NCI-H524 (cell line): ENCODE measurements at places on chromosomes 3 and 15.

DNA sequence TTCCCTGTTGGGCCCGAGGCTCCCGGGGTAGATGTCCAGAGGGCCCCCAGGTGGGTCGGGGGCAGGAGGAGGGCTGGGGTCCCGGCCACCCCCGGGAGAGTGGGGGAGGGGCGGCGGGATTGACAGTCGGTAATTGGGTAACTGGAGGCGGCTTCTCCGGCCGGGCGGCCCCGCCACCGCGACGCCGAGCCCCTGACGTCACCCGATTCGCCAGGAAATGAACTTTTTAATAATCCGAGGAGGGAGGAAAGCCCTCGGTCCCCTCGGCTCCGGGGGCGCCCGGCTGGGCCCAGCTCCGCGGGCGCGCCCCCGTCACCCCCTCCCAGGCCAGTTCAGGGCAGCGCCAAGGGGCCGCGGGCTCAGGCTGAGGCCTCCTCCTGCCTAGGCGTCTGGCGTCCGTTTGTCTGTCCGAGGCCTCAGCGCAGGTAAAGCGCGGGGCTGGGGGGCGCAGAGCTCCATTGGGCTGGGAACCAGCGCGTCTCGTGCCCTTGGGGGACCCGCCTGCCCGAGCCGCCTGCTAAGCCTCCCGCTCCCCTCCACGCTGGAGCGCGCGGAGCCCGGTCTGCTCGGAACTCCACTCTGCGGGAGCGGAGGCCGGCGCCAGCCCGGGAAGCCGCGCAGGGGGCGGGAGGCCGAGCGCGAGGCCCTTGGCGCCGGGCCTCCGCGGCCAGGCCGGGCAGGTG lies 3.9 kb downstream of the GATA2 start:
- DNase-seq: peak; percentile 50

DNA sequence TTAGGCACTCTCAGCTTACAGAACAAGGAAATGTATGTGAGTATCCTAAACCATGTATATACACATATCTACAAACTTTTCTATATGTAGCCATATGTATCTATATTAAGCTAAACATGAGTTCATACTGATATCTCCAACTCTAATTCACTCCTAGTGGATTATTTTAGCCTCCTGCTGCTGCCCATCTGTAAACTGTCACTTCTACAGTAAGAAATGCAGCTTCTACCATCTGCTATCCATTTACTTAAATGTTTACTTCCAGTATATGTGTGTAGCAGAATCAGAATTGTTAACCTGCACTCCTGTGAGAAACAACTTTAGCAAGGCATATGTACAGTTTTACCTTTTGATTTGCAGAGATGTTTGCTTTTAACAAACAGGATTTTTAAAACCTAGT lies 478.5 kb upstream of the CBLB start:
- peak; percentile 97 for DNase-seq

DNA sequence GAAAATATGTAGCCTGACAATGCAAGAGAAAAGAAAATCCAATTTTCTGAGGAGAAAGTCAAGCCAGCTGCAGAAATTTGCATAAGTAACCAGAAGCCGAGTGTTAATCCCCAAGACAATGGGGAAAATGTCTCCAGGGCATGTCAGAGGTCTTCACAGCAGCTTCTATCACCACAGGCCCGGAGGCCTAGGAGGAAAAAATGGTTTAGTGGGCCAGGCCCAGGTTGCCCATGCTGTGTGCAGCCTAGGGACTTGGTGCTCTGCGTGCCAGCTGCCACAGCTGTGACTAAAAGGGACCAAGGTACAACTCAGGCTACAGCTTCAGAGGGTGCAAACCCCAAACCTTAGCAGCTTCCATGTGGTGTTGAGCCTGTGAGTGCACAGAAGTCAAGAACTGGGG lies 201.2 kb upstream of the SOX2 start:
- no peak for DNase-seq

DNA sequence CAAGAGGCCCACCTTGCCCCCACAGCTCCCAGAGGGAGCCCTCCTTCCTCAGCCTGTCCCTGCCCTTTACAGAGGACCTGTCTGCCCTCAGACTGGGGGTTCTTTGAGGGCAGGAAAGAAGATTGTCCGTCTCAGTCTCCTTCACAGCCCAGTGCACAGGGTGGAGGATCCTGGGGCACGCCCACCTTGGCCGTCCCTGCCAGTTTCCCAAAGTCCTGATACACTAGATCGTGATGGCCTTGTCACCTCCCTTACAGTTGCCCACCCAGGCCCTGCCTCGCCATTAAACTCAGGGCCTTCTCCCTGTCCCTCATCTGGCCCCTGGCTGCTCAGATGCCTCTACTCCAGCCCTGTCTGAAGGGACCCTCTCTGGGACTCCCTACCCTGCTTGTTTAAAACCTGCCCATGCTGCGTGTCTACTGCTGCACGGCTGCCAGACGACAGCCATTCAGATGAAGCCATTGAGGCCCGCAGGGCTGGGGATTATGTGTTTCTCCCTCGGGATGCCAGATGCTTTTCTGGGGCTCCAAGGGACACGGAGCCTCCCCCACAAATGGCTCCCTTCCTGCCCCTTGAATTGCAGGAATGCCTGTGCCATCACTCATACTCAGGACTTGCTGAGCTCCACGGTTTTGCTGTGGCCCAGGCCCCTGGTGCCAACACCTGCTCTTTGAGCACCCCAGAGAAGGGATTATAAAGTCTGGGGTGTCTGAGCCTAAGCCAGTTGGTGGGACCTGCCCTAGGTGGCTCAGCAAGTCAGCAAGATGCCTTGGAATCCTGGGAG lies 27.8 kb downstream of the ACSBG1 start:
- DNase-seq: peak; percentile 13

GRCh38 chr3:39390181-39390580 lies 7.0 kb downstream of the SLC25A38 start:
- DNase-seq: no peak

DNA sequence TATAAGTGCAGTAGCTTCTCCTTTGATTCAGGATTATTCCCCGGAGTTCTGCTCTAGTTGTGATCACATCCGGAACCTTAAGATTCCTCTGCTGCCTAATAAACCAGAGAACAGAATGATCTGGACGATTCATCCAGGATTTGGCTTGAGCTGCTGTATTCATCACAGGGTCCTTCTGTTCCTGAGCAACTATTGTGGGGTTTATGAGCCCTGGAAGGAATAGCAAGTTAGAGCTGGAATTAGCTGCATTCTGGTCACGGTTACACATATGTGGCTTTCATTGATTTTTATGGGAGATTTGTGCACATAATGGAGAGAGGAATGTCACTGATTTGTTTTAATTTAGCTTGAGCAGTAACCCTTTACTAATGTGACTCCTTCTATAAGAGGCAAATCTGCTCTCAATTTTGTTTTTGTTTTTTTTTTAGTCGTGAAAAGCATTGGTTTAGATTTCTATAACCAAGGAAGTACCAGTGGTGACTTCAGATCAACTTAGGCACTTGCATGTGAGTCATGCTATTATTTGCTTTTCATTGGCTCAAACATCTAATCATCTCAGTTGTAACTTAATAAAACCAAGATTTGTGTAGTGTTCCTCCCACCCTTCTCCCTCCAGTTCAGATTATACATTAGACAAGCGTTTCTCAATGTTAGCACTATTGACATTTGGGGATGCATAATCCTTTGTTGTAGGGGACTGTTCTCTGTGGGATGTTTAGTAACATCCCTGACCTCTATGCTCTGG lies 148.5 kb downstream of the OTOL1 start:
- DNase-seq: no peak

GRCh38 chr3:143152043-143152442 lies 32.5 kb downstream of the CHST2 start:
- DNase-seq: no peak

GRCh38 chr3:157614896-157615295 lies 111.7 kb upstream of the VEPH1 start:
- DNase-seq: no peak

DNA sequence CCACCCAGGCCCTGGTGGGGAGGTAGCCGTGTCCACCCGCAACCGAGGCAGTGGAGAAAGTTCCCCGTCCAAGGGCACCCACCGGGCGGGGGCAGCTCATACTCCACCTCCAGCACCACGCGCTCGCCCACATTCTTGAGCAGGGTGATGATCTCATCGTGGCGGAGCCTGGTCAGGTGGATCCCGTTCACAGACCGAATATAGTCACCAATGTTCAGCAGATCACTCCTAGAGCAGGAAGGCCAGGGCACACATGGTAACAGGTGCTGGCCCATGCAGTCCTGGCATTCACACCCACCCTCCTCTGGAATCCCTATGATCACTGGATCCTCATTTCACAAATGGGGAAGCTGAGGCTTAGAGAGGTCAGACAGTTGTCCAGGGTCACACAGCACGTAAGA lies 15.8 kb downstream of the GRIP2 start:
- DNase-seq: no peak

DNA sequence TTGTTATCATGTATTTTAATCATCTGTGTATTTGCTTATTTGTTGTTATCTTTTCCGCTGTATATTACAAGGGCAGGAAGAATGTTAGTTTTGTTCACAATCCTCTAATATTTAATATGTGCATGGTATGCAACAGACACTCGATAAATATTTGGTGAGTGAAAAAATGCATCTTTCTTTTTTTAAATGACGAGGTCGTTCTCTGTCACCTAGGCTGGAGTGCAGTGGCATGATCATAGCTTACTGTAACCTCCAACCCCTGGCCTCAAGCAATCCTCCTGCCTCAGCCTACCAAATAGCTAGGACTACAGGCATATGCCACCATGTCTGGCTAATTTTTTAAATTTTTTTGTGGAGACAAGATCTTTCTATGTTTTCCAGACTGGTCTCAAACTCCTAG lies 66.2 kb downstream of the MITF start:
- no peak for DNase-seq

DNA sequence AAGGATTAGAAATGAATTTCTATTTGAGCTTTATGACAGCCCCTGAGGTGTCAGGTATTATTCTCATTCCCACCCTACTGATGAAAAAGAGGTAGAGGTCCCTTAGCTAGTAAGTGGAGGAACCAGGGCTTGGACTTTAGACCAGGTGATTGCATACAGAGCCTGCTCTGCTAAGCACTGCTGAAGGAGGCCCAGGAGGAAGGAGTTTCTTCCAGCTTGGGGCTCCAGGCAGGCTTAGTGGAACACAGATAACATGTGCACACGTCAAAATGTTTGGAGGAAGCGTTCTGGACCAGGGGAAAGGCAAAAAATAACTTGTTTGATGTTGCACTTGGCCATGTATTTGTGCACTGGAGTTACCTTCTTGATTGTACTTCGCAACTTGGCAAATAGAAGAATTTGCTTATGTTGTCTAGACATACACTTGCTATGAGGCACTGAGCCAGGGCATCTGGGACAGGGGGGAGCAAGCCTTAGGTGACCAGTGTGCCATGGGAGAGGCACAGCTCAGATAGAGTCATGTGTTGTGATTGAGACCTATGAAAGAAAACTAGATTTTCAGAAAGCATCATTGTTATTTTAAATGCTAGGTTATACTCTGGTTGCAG lies 22.4 kb downstream of the IFT122 start:
- no peak for DNase-seq

GRCh38 chr3:136141891-136142290 lies 54.2 kb downstream of the MSL2 start:
- no peak for DNase-seq

- DNase-seq: no peak
These were observed 141.2 kb downstream of the NUP210 start for GRCh38 chr3:13278783-13279531.

GRCh38 chr3:161560008-161560637 lies 63.5 kb downstream of the OTOL1 start:
- DNase-seq: peak; percentile 69

GRCh38 chr15:54482251-54482650 lies 504.0 kb downstream of the UNC13C start:
- DNase-seq: no peak

GRCh38 chr3:6567241-6567640 lies 293.7 kb upstream of the GRM7 start:
- no peak for DNase-seq
